AG20443 (cell line): ENCODE measurements at places on chromosomes 12 and 14.

GRCh38 chr12:18429366-18429765, 168.0 kb downstream of the PIK3C2G start:
- no peak for DNase-seq

GRCh38 chr14:98871796-98872195, 400.2 kb downstream of the BCL11B start:
- DNase-seq: no peak

- DNase-seq: peak; percentile 76
These were observed 36.0 kb upstream of the GLIPR1 start for GRCh38 chr12:75444429-75445136.

DNA sequence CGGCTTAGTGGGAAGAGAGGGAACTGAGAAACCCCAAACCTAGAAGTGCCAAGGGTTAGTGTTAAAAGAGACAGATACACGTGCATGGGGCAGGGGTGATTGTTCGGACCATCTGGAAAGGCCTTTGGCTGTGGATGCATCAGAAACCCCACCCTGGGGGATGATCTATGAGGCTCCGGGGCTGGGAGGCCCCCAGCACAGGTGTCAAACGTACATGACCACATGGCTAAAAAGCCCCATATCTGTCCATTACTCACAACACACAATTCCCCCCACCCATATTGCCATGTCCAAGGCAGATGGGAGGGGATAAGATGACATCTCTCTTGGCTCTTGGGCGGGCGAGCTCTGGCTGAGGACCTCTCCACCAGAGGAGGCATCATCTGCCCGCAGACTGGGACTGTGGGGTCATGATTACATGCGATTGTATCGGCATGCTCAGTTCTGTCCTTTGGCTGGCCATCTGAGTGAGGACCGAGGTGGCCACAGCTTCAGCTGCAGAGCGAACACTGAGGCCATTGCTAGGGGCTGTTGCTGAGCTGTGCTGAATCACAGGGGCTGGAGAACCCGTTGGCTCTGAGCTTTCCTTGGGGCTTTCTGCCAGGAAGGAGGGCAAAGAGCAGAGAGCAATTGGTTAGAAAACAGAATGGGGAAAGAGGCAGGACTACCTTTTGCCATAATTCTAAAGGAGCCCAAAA, 9.6 kb upstream of the NPFF start:
- no peak for DNase-seq

GRCh38 chr14:46344327-46344937, 307.1 kb downstream of the RPL10L start:
- DNase-seq: no peak

GRCh38 chr12:46373301-46374296, 1.0 kb upstream of the SLC38A2 start:
- peak; percentile 42 for DNase-seq

DNA sequence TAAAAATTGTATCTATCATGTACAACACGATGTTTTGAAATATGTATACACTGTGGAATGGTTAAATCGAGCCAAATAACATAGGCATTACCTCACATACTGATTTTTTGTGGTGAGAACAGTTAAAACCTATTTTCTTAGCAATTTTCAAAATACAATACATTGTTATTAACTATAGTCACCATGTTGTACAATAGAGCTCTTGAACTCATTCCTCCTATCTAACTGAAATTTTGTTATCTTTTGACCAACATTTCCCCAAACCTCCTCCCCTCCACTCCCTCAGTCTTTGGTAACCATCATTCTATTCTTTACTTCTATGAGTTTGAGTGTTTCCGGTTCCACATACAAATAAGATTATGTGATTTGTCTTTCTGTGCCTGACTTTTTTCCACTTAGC, 6.8 kb upstream of the SLC38A2 start:
- DNase-seq: no peak
